Activated CD8-positive, alpha-beta memory T cell treated with anti-CD3 and anti-CD28 coated beads for 48 hours (primary cell): ENCODE measurements at places on chromosomes 3 and 15.

- DNase-seq: no peak
Measured at GRCh38 chr3:36455406-36455805, 75.1 kb downstream of the STAC start.

- DNase-seq: no peak
Measured at GRCh38 chr15:41490355-41490754, 3.3 kb upstream of the ITPKA start.

DNA sequence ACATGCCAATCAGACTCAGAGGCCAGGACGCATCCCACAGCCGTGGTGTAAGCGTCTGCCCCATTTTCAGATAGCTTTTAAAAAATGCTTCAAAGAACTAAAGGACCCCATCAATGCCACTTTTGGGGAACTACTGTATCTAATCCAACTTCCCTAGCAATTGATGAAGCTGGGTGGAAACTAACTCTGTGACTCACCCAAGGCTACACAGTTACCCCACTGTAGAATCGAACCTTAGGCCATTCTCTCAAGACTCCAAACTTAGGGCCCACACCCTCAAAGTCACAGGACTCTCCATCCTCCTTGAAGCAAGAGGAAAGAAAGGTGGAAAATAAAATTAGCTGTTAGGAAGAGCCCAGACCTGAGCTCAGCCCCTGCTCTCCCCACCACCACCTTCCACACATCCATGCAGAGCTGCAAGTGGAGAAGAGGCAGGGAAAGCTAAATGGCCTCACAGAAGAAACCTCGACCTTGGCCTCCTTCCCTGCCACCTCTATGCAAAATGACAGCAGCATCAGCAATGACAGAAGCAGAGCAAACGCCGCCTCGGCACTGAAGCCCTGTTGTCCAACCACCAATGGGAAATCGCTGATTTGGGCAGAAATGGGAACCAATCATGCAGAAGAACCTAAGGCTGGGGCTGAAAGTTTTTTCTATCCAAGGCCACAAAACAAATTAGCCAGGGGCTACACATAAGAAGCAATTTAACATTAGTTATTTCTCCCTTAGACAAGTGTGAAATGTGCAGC lies 22.2 kb downstream of the ANP32A start:
- DNase-seq: no peak

GRCh38 chr3:197381371-197381770 lies 83.0 kb upstream of the DLG1 start:
- no peak for DNase-seq

DNA sequence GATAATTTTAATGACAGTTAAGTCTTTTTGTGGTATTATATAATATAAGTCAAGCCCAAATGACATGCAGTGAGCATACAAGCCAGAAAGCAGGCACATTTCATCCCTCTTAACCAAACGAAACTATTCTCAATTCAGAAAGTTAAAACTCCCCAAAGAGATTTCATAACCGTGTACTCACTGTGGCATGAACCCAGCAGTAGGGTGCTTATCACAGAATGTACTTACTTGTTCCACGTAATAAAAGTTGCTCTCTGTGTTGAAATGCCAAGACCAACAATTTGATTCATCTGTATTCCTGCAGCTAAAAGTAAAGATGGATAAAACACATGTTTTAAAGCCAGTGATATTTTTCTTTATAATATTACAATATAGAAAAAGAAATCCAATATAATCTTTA lies 12.1 kb downstream of the GK5 start:
- DNase-seq: no peak

DNA sequence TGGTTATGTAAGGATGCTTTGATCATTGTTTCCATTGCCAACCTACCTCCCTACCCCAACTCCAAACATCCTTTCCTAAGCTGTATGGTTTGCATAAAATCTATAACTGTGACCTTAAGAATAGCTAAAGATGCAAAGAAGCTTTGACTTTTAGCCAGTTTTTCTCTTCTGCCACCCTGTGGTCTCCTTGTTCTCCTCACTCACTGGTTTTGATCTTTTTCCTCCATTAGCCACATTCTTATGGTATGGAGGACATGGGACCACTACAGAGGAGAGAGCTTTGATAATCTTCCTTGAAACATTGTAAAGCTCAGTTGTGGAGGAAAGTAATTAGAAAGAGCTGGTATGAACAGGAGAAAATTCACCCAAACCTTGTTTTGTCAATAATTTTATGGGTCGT lies 115.9 kb downstream of the NEK11 start:
- DNase-seq: no peak

DNA sequence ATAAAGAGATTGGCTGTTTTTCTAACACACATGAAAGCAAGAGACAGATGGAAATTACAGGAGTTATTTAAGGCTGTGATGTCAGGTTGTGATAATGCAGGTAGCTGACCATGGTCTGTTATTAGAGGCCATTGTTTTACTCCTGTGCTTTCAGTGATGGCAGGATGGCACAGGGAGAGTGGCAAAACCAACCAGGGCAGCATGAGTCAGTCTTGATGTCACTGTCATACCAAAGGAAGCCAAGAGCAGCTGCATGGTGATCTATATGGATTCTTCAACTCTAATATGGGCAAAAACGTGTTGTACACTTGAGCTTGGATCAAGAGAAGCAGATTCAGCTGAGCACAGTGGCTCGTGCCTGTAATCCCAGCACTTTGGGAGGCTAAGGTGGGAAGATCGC lies 91.8 kb upstream of the LMOD3 start:
- no peak for DNase-seq

DNA sequence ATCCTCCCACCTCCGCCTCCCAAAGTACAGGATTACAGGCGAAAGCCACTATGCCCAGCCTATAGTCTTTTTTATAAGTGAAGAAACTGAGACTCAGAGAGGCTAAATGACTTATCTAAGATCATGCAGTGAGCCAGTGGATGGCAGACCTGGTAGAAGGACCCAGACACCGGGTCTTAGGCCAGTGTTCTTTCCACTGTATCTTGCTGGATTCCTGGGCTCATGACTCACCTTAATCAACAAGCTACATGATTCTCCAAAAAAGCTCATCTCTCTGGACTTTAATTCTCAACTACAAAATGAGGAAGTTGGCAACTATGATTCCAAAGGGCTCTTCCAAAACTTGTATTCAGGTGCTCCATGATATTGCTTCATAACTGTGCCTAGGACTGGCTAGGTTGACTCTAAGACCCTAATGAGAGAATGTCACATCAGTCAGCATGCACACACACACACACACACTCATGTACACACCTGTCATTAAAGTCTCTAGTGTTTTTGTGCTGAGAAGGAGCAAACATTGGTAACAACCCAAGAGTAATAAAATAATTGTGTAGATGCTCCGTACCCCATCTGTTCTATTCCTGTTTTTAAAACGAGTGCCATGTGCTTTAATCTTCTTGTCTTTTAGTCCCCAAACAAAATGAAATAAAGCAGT lies 89.7 kb upstream of the SLC4A7 start:
- DNase-seq: no peak

GRCh38 chr3:23495507-23495906 lies 292.4 kb downstream of the UBE2E2 start:
- DNase-seq: no peak

DNA sequence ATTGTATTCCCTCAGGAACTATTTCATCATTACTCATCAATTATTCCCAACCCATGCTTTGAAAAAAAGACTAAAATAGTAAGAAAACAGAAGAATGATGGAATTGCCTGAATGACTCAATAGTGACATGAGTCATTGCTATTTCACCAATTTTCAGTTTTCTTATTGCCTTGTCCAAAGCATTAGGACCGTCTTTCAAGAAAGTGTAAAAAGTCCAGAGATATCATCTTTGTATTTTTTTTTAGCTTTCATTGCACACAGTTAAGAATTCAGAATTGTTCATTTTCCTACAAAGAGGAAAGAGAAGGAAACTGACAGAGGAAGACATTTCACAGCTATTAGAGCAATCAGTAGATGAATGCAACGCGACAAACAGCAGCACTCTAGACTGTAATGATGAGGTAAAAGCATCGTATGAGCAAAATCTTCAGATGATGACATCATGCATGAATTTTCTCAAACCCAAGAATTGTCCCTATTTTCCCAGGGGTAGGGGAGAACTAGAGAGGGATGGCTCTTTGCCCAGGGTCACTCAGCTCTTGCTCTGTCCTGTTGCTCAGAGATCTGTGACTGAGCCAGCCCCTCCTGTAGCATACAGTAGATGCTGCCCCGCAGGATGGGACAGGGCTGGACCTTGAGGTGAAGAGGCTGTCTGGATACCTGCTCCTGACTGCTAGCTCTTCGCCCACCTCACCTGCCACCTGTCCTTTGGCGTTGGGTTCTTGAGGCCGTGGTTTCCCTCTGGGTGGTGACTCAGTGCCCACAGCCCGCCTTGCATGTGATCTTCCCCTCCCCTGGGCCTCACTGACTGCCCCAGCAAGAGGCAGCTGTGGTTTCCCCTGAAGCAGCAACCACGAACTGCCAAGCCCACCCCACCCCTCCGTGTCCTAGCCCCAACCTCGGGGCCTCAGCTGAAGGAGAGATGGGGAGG lies 84.8 kb downstream of the PPCDC start:
- DNase-seq: peak; percentile 65

GRCh38 chr3:16514021-16514700 lies 662 bp upstream of the RFTN1 start:
- DNase-seq: no peak

DNA sequence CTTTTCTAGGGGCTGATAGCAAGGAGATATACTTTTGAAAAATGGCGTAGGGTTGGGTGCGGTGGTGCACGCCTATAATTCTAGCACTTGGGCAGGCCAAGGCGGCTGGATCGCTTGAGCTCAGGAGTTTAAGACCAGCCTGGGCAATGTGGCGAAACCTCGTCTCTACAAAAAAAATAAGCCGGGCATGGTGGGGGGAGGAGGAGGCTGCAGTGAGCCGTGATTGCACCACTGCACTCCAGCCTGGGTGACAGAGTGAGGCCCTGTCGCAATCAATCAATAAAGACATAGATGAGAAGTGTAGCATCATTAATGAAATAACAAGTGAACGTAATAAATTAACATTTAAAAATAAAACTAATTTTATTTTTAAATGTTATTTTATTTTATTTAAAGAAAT lies 134.6 kb downstream of the SLCO3A1 start:
- DNase-seq: no peak

DNA sequence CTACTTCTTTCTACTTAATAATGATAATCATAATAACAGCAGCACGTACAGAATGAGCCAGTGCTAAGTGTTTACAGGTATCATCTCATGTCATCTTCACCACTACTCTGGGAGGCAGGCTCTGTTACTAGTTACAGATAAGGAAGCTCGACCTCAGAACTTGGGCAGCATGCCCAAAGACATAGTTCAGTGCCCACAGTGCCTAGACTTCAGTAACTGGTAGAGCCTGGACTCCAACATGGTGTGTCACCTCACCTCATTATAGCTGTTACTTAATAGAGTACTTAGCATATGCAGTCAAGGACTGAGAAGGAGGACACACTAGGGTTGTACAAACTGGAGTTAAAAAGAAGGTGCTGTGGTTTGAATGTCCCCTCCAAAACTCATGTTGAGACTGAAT lies 7.6 kb downstream of the GADL1 start:
- no peak for DNase-seq

- DNase-seq: peak; percentile 40
Measured at GRCh38 chr15:64010719-64011118, 35.6 kb downstream of the DAPK2 start.

DNA sequence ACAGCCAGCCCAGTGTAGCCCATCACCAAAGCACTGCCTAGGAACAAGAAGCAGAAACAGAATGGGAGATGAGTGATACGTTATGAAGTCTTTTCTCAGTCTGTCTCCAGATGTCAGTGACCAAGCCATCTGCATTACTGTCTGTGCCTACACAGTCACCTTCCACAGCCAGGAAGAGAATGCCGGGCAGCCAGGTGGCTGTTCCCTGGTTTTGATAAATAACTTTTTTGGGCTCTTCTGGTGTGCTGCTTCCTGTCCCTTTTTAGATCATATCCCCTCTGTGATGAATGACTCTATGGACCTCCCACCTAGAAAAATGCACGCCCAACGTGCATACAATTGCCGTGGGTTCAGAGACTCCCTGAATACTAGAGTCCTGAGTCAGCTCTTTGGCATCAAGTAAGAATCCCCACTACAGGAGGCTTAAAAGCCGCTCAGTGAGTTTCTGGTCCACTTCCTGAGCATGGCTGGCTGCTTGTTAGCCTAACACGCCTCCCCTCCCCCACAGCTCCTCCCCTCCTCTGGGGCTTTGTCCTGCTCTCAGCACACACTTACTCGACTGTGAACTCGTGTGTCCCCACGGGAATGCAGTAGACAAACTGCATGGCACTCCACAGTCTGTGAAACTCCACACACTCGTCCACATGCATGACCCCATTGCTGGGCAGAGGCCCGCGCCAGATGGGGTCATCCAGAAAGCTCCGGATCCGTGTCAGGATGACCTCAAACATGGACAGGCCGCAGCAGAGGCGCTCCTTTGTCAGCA lies 34.7 kb downstream of the NIPA2 start:
- no peak for DNase-seq

DNA sequence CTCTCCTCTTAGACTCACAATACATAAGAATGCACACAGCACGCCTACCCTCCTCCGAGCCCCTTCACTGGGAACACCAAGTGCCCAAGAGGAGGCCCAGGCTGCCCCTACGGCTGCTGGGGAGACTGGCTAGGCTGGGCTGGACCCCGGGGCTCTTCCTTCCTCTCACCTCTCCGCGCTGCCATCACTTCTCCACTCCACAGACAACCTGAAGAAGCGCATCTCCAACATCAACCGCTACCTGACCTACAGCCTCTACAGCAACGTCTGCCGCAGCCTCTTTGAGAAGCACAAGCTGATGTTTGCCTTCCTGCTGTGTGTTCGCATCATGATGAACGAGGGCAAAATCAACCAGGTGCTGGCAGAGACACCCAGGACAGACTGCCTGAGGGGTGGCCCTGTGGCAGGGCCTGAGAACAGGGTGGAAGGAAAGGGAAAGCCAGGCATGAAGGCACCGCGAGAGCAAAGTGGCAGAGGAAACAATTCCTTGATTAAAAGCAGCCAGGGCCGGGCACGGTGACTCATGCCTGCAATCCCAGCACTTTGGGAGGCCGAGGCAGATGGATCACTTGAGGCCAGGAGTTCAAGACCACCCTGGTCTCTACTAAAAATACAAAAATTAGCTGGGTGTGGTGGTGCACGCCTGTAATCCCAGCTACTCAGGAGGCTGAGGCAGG lies 51.6 kb downstream of the SEMA3G start:
- no peak for DNase-seq

DNA sequence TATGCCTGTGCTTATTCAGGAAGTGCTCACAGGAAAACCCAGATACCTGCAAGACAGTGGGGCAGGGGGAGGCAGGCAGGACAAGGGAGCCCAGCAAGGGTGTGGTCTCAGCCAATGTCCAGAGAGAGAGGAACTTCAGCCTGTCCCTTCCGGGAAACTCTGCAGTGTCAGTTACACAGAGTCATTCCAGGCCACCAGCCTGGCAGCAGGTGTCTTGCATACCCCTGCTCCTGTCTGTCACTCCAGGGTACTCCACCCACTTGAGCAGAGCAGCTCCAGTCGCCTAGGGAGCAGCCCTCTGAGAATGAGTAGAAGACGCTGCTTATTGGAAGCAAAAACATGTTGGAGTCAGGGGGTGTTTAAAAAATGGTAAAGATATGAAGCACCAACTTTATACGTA lies 431.2 kb upstream of the RGMA start:
- DNase-seq: no peak

GRCh38 chr3:60064210-60065178 lies 1014.7 kb upstream of the CFAP20DC start:
- no peak for DNase-seq
